ENCODE measurements at places on chromosomes 2 and 18. TPM values are rescaled to one million over a fixed set of nuclear protein-coding genes. Genes with fewer than 3 reads are reported as not detected.

Gene CCDC74B
- 7.4 TPM for total RNA-seq

Gene TCF7L1
- 9.9 TPM for total RNA-seq

Gene IL36A
- total RNA-seq, result not detected

Gene TM4SF20
- total RNA-seq, result not detected

Gene MAP3K19
- not detected for total RNA-seq

Gene EVX2
- not detected for total RNA-seq

Gene PIEZO2
- total RNA-seq, result 6.5 TPM

Gene MARCO
- not detected for total RNA-seq

GRCh38 chr18:23826850-23827620 lies 137.8 kb downstream of the LAMA3 start:
- no peak for DNase-seq

- no peak for DNase-seq
Measured at GRCh38 chr2:195543063-195543462, 114.0 kb upstream of the SLC39A10 start.

DNA sequence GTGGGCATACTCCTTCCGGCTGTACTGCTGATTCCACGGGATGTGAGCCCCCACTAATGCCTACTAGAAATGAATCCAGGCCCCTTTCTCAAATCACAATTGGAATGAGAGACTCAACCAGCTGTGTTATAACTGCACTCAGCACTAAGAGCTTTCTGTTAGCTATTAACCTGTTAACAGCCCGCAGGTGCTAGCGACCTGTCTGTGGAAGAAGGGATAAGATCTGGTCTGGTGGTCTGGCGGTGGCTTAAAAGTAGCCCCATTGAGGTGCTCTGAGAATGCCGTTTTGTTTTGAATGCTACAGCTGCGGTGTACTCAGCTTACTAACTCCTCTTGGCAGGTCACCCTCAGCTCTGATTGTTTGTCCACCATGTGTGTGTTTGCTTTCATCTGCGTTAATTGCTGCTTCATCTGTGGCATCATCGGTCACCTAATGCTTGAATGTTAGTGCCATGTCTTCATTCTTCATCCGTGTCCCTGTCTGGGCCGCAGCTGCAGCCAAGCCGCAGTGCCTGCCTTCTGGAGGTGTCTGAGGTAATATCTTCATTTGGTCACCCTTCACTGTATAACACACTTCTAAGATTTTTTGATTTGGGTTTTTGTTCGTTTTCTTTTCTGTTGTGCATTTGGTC lies 16.3 kb downstream of the RAB12 start:
- DNase-seq, result no peak

DNA sequence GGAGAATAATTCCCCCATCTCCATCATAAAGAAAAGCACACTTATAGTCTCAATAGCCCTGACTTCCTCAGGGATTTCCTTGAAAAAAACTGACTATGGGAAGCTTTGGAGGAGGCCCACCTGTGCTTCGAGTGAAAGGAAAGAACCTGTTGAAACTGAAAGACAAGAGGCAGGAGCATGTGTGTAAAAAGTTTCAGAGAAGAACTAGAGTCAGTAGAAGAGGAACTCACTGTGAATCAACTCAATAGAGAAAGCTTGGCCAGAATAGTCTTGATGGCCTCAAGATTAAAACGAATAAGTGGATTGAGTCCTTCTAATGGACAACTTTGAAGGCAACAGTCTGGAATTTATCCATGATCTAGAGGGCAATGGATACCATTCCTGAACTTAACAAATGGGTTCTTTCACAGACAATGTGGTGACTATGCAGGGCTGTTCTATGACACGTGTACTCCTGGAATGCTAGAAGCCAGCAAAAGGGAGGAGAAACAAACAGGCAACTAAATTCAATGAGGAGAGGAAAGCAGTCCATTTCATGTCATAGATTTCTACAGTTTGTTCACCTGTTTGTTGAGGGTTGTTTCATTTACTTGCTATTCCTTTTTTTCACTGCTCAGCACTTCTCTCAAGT lies 442.3 kb downstream of the GRB14 start:
- no peak for DNase-seq

- no peak for DNase-seq
Measured at GRCh38 chr18:49029628-49030027, 78.9 kb upstream of the SMAD7 start.

GRCh38 chr2:173978447-173978846 lies 13.3 kb upstream of the SP3 start:
- DNase-seq, result no peak

- DNase-seq, result no peak
Measured at GRCh38 chr2:8630676-8631464, 51.0 kb upstream of the ID2 start.

DNA sequence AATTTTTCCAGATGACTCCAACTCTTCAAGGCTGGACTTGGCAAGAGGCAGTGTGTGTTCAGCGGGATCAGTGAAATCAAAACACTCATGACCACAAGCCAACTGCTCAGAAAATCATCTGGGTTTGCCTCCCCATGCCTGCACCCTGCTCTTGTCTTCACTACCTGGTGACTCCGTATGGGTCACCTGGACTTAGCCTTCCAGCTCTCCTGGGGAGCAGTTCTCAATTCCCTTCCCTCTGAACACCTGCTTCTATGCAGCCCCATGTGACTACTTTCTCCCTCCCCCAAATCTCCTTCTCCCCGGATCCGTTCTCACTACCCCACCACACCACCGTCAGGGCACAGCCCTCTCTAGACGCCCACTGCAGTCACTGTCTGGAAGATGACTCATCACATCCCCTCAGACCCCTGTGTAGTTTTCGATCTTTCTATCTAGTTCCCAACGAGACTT lies 130.2 kb upstream of the ID2 start:
- DNase-seq, result no peak

DNA sequence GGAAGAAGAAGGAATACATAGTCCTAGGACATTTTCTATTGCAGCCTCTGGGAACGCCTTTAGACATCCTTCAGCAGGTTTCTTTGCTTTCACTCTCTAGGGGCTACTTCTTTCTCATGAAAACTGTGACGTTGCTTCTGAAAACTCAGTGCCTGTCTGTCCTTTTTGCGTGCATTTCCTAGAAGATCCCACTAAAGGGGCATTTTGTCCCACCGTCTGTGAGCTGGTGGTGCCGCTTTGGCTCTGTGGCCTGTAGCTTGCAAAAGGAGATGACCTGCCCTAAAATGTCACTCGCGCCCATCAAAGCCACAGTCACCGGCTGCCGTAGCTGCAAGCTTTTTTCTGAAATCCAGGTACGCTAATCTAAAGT lies 579 bp downstream of the STAT4 start:
- DNase-seq, result no peak

DNA sequence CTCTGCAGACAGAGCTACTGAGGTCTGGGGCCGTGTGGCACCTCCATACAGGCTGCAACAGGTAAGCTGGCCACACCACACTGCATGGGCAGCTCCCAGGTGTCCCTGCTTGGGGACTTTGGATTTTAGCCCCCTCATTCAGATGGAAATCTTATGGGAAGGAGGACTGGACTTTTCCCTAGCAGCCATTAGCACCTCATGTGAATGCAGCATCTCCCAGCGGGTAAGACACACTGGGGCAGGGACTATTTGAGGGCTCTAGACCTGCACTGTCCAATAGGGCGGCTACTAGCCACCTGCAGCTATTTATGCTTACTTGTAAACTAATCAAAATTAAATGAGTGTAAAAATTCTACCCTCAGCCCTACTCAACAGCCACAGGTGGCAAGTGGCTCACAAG lies 34.2 kb upstream of the GLI2 start:
- DNase-seq, result no peak

DNA sequence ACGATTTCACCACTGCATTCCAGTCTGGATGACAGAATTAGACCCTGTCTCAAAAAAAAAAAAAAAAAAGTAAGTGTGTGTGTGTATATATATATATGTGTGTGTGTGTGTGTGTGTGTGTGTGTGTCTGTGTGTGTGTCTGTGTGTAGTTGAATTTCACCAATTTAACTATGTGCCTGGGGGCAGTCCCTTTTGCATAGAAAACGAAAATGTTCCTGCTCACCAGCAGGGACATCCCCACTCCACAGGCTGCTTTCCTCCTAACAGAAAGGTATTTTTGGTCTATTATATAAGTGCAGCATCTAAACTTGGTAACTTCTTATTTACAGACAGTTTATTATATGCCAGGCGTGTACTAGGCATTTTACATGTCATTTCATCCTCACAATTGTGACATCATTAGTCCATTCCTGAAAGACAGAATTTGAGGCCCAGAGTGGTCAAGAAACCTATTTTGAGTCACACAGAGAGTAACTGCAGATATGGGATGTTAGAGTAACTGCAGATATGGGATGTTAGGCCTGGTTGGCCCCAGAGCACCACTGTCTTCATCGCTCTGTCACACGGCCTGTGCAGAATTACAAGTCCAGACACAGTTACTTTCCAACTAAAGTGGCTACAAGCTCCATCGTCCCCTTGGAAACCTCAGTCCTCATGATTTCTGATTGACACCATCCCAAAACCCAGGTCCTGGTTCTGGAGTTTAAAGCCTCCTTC lies 9.3 kb upstream of the TTL start:
- no peak for DNase-seq

DNA sequence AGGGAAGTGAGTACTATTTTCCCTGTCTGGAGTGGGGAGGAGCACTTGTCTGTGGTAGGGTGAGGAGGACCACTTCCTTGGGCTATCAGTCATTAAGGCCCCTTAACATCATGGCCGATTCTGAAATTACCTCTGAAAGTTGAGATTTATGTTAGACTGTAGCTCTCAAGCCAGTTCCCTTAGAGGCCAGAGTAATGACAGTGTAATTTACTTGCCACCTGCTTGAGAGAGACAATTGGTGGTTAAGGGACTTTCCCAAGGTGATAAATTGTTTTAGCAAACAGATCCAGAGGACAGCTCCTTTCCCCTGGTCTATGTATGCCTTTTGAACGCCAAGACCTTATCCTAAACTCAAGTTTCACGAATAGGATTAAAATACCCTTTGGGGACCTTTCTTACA lies 56.1 kb downstream of the NEDD4L start:
- DNase-seq, result no peak

DNA sequence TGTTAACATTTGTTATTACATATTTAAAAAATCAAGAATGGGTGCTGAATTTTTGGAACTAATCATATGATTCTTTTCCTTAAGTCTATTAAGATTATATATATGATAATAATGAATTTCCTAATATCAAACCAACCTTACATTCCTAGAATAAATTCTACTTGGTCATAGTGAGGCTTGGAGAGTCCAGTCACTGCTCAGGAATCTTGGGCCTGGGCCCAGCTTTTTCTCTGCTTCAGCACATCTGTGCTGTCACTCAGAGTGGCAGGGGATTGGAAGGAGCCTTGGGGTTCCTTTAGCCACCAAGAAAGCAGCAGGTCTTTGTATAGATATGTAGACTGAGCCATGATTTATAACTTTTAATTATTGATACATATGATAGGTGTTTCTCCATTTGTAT lies 19.9 kb upstream of the ZAP70 start:
- no peak for DNase-seq

GRCh38 chr18:63071701-63072141 lies 247.8 kb downstream of the BCL2 start:
- no peak for DNase-seq

GRCh38 chr2:2699121-2699505 lies 368.0 kb upstream of the MYT1L start:
- DNase-seq, result peak; percentile 76

GRCh38 chr2:101617188-101617587 lies 80.3 kb upstream of the MAP4K4 start:
- DNase-seq, result no peak

DNA sequence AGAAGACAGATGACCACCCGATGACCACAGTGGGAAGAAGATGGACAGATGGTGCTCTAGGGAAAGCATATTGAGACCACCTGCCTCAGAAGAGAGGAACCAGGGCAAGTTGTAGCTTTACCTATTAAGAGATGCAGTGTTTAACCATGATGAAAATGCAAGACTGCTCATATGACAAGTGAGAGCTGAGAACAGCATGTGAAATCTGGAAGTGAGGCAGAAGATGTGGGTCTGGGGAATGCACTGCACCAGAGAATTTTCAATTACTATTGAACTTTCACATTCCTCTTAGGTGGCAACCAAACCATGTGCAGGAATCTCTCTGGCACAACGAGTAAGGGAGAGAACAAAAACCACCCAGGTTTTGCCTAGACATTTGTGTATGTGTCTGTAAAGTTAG lies 184.8 kb upstream of the CRIM1 start:
- no peak for DNase-seq

DNA sequence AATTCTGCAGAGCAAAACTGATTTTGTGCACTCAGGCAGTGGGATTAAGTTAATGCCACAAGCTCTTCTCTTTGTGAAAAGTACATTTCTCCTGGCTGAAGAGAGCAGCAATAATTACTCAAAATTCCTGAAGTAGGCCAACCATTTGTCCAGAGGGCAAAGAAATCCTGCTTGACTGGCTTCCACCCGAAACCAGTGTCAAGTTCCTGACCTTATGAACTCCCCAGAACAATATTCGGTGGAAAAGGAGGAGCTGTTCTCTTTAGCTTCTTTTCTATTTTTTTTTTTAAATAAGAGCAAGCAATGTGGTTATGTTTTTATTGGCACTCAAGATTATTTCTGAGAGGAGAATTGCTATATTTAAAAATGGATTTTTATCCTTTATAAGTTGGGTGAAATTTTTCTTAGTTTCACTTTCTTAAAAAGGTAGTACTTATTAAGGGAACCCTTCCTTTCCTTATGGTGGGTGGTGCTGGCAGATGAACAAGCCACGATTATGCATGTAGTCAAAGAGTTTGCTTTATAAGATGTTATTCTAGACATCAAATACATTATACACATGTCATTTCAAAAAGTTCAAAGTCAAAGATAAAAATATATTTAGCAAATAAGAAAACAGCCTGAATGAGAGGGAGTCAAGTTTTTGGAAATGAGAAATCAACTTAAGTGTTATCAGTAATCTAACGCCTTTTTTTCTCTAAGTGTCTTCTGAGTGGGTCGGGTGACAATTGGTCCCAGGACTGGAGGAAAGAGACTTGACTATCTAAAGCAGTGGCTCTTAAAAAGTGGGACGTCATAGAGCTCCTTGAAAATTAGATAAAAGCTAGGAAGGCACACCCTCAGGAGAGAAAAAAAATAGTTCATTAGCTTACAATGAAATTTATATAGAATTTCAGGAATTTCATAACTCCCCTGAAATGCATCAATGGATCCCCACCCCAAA lies 194.5 kb downstream of the IKZF2 start:
- DNase-seq, result no peak

Measured in H7 (cell line).